ENCODE measurements at places on chromosomes 2 and 18. TPM values are rescaled to one million over a fixed set of nuclear protein-coding genes. Genes with fewer than 3 reads are reported as not detected.

Gene RGPD4
- total RNA-seq = not detected

DNA sequence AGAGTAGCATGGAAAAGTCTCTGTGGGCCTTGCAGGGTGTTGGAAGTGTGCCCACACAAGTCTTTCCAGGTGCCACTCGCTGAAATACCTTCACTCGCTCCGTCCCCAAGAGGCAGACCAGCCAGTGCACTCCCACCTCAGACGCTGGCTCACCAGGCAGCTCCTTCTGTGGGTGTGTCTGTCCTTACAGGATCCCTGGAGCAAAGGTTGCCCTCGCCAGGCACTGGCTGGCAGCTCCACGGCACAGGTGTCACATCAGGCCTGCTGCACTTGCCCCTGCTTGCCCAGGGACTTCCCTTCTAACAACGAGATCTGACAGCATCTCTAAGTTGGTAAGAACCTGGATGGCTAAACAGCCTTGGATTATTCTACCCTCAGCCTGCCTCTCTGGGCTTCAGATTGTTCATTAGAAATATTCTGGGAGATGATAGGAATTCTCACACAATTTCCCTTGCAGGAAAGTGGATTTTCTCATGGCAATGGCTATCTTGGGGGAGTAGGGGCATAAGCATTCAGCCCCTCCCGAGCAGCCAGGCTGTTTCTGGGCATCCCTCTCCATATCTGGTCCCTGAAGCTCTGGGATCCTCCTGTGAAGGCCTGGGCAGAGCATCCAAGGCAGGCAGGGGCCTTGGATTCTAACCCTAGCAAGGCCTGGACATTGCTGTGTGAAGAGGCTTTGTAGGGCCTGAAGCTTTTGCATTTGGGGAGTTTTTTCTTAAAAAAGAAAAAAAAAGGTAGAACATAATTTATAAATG is 262.1 kb downstream of the MYCN start:
- no peak for DNase-seq

DNA sequence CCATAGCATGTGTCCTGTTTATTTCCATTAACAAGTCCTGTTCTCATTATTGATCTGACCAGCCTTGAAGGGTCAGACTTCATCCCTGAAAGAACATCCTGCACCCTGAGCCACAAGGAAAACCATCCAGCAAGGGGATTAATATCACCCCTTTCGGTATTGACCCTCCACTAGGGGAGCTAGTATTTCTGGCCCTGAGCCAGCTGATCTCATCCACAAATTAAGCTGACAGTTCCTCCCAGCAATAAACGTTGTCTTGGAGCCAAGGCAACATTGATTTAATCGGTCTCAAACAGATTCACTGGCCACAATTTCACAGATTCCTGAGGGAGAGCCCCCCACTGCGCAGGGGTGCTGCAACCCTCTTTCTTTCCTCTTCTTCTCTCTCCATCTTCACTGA is 353.1 kb upstream of the FANCL start:
- peak; percentile 15 for DNase-seq

Gene SCN7A
- not detected for total RNA-seq

DNA sequence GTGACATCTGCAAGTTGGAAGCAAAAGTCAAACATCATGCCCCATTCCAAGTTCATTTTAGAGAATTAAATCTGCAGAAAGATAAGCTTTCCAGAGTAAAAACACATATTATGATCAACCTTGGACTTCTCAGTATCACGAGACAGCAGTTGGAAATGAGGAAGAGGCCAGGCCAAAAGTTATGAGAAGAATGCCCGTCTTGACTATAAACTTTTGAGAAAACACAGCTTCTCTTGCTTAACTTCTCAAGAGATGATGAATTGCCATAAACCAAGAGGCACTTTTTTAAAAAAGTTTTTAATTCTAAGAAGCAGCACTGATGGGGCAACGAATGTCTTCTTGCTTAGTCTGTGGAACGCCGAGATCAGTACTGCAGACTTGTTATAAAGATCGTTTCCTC is 52.6 kb upstream of the NFU1 start:
- DNase-seq = no peak

GRCh38 chr2:219522111-219523030 is 8.1 kb downstream of the ASIC4 start:
- peak; percentile 94 for DNase-seq

Gene GPR55
- not detected for total RNA-seq

Gene COX7A2L
- 220 TPM for total RNA-seq

DNA sequence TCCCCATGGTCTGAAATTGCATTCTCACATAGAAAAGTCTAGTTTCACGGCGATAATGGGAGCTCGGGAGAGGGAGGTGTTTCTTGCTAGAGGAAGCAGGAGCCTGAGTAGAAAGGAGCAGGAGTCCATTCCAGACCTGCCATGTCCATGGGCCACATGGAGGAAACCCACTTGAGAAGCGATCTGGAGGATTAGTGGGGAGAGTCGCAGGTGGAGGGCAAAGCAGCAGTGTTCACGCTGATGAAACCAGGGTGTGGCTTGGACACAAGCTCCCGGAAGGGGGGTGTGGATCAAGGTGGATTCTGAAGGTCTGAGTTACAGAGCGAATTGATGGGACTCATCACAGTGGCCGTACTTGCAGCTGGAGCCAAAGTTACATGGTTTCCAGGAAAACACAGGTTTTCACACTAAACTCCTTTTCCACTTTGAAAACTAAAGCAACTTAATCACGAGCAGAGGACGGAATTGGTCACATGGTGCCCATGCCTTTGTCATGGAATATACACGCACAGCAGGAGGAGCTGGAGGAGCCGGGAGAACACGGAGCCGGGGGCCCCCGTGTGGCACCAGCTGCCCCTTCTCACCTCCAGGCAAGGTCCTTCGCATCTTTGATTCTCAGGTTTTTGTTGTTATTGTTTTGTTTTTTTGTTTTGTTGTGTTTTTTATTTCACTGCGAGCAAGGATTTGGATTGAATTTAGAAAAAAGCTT is 255.1 kb upstream of the MYT1L start:
- DNase-seq = no peak

- DNase-seq = peak; percentile 65
Observed at GRCh38 chr2:39433586-39434195, 3.4 kb downstream of the MAP4K3 start.

DNA sequence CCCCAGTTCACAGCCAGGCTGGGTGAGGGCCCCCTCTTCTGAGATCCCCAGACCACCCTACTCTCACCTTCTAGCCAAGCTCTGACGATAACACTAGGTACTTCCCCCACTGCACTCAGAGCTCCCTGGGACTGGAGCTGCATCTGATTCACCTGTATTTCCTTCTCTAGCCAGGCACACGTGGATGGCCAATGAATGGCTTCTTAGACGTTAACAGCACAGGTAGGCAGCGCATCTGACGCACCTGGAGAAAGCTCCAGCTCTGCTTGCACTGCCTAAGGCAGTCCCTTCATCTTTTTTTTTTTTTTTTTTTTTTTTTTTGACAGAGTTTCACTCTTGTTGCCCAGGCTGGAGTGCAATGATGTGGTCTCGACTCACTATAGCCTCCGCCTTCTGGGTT is 48.1 kb downstream of the GALNT14 start:
- no peak for DNase-seq

- DNase-seq = no peak
Observed at GRCh38 chr2:67186871-67187270, 210.3 kb upstream of the ETAA1 start.

DNA sequence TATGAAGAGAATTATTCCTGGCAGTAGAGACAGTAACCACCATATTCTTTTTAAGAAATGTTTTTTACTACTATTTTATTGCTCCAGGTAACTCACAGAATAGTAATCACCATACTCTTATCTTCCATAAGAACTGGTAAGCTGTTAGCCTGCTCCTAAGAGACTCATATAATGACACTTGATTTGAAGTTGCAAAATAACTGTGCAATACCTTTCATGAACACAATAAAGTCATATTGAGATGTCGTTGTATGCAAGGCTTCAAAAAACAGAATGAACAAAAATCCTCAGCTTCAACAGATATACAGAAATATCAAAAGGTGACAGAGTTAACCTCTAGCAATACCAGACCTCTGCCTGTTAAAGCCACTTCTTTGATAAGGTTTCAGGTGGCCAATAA is 360.1 kb downstream of the NBAS start:
- DNase-seq = no peak

- no peak for DNase-seq
Observed at GRCh38 chr2:120658042-120658769, 77.5 kb upstream of the GLI2 start.

- DNase-seq = no peak
Observed at GRCh38 chr2:135676031-135676430, 65.6 kb upstream of the UBXN4 start.

DNA sequence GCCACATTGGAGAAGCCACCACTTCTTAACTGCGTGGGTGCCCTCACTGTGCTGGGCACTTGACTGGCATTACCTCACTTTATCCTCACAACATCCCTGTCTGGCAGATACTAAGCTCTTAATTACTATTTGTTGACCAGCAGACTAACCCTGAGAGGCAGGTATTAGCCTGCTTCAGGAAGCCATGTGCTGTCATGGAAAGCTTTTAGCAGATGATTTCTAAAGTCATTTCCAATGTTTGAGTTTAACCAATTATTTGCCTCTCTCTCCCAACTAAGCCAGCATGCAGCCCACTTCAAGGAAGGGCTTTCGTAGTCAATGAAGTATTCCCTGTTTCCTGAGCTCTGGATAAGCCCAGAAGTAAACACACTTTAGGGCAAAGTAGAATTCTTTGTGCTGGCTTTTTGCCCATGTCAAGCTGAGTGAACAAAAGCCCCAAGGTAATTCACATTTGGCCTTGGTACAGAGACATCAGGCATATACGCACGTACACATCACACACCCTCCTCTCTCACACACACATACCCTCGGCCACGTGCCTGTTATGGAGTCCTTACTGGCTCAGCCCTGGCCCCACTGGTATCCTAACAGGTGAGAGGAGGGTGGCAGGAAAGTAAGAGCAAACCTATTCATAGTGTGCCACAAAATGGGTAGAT is 108.6 kb downstream of the C1D start:
- no peak for DNase-seq

Gene NLRC4
- not detected for total RNA-seq

Gene IL18RAP
- not detected for total RNA-seq

GRCh38 chr2:24259316-24259715 is 84.5 kb downstream of the FAM228A start:
- no peak for DNase-seq

Gene IGFBP5
- total RNA-seq = 117 TPM

DNA sequence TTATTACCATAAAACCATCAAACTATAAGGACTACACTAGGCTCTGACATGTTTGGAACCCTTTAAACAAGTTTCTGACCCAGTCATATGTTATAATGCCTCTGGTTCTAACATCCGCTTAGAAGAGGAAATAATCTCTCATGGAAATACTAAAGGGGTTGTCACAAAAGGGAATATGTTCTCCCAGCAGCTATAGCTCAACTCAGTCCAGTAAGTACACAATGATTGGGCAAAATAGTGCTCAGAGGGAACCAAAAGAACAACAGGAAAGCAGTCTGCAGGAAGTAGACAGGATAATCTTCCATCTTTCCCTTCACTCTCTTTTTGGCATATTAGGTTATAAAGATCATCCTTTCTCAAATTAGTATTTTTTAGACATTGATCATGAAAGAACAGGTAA is 4.3 kb downstream of the SRBD1 start:
- no peak for DNase-seq

Gene SCG2
- 0.25 TPM for total RNA-seq

DNA sequence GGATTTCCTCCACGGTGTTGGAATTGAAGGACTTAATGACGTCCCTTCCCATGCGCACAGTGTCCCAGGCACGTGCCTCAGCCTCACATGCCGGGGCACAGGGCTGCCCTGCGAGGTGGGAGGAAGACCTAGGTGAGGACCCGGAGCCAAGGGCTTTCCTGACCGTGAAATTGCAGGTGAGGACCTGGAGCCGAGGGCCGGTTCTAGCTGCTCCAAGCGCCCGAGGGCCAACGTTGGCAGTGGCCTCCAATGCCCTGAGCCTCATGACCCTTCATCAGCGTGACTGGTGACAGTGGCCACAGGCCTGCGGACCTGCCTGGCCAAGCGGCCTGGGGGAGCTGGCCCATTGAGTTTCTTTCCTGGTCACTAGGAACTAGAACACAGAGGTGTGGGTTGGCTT is 338.2 kb upstream of the MYT1L start:
- DNase-seq = no peak

GRCh38 chr2:79112269-79112668 is 8.0 kb upstream of the REG1A start:
- no peak for DNase-seq

GRCh38 chr18:63975628-63976027 is 5.7 kb downstream of the SERPINB8 start:
- no peak for DNase-seq

- DNase-seq = peak; percentile 82
Observed at GRCh38 chr2:30398084-30398873, 48.8 kb upstream of the LCLAT1 start.

DNA sequence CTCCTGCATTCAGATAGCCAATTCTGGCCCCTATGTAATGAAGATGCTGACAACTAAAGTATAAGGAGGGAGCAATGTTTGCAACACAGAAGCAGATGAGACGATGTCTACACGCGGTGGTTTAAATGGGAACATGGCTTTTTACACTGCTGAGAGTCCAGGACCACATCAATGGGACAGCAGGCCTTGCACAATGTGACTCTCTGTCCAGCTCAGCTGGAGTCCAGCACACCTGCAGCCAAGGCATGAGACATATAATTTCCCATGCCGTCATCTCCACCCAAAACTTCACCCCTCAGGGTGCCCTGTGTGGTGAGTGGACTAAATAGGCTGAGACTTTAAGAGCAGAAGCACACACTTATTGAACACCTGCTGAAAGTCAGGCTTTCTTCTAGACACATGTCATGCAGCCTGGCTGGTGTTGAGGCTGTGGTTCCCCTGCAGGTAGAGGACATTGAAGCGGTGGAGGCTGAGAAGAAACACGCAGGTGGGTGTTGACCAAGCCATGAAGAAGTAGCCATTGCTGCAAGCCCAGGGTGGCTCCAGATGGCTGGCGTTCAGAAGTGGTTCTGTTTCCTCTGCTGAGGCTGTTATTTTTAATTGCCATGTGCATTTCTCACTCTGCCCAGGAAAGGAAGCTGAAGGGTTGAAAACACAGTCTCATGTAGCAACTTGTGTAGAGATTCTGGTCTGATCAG is 345.6 kb downstream of the MYCN start:
- no peak for DNase-seq

GRCh38 chr2:31271851-31272267 is 37.9 kb downstream of the EHD3 start:
- peak; percentile 72 for DNase-seq

- DNase-seq = peak; percentile 85
Observed at GRCh38 chr2:7812231-7812995, 869.4 kb upstream of the ID2 start.

DNA sequence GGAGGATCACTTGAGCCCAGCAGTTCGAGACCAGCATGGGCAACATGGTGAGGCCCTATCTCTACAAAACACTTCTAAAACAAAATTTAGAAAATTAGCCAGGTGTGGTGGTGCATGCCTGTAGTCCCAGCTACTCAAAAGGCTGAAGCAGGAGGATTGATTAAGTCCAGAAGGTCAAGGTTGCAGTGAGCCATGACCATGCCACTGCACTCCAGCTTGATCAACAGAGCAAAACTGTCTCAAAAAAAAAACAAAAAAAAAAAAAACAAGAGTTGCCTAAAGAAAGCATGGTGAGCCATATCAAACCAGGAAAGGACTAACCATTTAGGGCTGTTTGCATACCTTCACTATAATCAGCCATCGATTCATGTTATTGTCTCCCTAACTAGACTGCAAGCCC is 4.5 kb downstream of the CLASP1 start:
- DNase-seq = no peak

Gene RANBP2
- total RNA-seq = 47.8 TPM
